ENCODE measurements at places on chromosomes 16 and 17. TPM values are rescaled to one million over a fixed set of nuclear protein-coding genes. Genes with fewer than 3 reads are reported as not detected.

TBC1D26 gene
- 0.19 TPM for total RNA-seq

KRT39 gene
- total RNA-seq = not detected

CACNA1H gene
- total RNA-seq = not detected

CNGB1 gene
- total RNA-seq = not detected

SERPINF2 gene
- not detected for total RNA-seq

TP53TG3 gene
- total RNA-seq = not detected

KRT12 gene
- total RNA-seq = not detected

CA5A gene
- total RNA-seq = not detected

CCL13 gene
- not detected for total RNA-seq

CES5A gene
- total RNA-seq = not detected

GUCY2D gene
- not detected for total RNA-seq
